ENCODE measurements at places on chromosomes 6 and 20. TPM values are rescaled to one million over a fixed set of nuclear protein-coding genes. Genes with fewer than 3 reads are reported as not detected.

The DNMT3B gene
- 0.66 TPM for total RNA-seq

DNA sequence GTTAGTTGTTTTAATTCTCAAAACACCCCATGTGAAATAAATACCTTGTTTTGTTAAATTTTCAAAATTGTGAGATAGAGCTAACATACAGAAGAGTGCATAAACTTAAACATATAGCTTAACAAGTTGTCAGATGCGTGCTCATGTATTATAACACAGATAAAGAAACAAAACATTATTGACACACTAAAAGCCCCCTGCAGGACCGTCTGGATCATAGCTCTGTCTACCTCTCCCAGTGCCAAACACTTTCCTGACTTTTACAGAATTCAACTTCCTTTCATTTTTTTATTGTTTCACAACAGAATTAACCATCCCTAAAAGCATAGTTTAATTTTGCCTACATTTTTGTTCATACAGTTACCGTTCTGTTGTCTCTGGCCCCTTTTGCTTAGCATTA lies 17.8 kb upstream of the FRK start:
- DNase-seq, result no peak

- DNase-seq, result no peak
These were observed 6.7 kb upstream of the SRC start for GRCh38 chr20:37339208-37339607.

The RIN2 gene
- 0.57 TPM for total RNA-seq

The SLC26A8 gene
- 0.66 TPM for total RNA-seq

GRCh38 chr20:34495916-34496315 lies 20.3 kb upstream of the DYNLRB1 start:
- no peak for DNase-seq

DNA sequence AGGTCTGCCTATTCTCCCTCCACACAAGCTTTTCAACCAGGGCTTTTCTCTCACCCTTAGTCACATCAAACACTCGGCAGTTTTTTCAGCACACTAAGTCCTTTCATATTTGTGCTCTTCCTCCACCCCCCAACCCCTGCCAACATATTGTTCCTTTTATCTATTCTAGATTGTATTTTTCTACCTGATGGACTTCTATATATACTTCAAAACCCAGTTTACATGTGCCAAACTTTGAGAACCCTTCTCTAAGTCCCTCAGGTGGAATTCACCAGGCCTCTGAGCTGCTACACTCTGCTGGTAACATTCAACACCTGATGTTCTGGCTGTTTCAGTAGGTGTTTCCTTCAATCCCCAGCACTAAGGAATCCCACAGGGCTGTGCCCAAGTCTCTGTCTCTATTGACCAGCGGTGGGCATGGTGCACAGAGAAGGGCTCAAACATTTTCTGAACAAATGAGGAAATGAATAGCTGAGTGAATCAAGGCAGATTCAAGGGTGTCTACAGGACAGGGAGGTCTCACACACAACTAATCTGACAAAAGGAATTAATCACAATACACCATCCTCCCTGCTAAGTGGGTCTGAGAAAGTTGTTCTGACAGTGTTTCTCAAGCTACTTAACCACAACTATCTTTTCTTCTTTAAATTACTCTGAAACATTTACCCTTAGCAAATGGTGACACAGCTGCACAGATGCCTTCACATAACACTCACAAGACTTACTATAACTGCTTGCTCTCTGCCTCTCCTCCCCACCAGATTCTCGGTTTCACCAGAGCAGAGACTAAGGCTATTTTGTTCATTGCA lies 166.5 kb downstream of the TSHZ2 start:
- no peak for DNase-seq

- no peak for DNase-seq
These were observed 229.9 kb upstream of the MAP3K7 start for GRCh38 chr6:90816764-90817163.

The IYD gene
- total RNA-seq, result not detected

DNA sequence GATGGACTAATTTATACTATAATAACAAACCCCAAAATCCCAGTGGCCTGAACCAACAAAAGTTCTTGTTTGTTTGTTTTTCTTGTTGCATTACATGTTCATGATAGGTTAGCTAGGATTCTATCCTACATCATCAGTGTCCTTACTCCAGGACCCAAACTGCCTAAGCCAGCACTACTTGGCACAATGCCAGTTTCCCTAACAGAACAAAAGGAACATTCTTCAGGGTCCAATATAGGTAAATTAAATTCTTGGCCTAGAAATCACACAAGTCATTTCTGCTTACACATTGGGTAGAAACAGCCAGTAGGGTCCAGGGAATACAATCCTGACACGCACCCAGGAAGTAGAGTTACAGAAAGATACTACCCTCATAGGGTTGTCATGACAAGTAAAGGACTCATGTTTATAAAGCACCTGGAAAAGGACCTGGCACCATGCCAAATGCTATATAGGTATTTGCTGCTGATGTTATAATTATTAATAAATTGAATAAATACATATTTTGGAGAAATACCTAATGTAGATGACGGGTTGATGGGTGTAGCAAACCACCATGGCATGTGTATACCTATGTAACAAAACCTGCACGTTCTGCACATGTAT lies 38.8 kb downstream of the RCAN2 start:
- no peak for DNase-seq

DNA sequence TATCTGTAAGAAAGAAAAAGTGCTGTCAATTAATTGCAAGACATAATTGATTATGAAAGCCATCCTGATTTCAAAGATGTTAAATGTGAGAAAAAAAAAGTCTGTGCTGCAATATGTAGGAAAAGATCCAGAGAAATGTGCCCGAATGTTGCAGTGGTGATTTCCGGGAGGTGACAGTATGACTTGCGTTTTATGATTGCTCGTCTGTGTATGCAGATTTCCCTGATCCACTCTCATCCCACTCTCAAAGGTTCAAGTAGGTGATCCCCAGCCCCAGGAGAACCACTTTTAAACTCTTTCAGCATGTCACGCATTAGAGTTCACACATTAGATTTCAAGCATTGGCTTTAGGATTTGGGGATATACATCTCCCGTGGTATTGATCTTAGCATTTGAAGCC lies 57.8 kb downstream of the TPD52L1 start:
- no peak for DNase-seq

DNA sequence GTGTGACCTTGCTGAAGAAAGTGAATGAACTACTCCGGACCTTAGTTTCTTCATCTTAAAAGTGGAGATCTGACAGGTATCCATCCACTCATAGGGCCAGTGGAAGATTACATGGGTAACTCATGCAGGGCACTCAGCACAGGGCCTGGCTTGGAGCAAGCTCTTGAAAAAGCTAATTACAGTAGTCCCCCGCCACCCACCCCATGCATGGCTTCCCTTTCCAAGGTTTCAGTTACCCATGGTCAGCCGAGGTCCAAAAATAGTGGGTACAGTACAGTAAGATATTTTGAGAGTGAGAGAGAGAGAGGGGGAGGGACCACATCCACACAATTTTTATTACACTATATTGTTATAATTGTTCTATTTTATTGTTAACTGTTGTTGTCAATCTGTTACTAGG lies 7.1 kb upstream of the PMEPA1 start:
- no peak for DNase-seq

DNA sequence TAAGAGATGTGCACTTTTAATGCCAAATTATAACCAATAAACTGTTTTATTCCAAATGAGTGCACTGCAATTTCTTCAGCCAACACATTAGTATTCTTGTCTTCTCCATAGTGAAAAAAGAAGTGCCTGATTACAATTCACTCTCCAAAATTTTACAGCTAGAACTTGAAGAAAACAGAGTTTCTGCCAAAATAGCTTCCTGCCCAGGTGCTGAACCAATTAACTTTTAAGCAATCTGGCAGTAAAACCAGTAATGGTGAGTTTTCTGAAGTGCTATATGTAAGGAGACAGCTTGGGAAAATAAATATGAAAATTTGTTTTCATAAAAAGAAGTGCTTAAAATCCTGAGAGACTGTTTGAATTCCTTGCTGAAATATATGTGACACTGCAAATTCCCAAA lies 266.0 kb upstream of the NT5E start:
- no peak for DNase-seq

The HLA-G gene
- total RNA-seq, result 0.37 TPM

- no peak for DNase-seq
These were observed 53.4 kb downstream of the LYRM2 start for GRCh38 chr6:89585154-89585553.

DNA sequence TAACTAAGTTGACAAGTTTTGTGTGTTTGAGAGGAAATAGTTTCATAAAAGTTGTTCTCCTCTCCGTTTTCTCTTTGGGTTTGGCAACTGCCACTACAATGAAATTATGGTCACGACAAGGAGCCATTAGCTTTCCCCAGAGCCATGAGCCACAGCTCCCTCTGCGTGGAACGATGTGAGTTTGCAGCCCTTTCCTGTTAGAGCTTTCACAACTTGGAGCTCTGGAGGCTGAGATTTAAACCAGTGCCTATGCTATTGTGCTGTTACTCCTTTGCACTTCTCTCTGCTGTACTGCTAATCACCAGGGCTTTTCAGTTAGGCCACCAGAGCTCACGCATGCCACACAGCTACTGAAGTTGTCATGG lies 29.3 kb upstream of the TXNDC5 start:
- DNase-seq, result no peak

DNA sequence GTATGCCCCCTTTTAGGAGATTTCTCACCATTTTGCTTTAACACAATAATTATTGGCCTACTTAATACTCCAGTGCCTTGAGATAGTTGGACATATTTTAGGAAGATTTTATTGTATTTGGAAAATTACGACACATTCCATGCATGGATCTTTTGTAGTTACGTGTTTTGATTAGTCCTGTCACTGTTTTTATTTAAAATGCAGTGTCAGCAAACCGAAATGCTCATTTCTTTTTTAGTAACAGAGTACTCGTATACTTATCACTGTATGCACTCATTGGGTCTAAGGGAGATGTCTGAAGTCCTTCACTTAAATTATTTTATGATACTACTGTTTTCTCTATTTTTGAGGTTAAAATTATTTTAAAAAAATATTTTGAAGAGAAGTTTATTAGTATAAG lies 153.8 kb downstream of the QKI start:
- no peak for DNase-seq

The ARHGAP40 gene
- total RNA-seq, result not detected
